PC-3 (cell line): ENCODE measurements at places on chromosomes 5 and 9.

DNA sequence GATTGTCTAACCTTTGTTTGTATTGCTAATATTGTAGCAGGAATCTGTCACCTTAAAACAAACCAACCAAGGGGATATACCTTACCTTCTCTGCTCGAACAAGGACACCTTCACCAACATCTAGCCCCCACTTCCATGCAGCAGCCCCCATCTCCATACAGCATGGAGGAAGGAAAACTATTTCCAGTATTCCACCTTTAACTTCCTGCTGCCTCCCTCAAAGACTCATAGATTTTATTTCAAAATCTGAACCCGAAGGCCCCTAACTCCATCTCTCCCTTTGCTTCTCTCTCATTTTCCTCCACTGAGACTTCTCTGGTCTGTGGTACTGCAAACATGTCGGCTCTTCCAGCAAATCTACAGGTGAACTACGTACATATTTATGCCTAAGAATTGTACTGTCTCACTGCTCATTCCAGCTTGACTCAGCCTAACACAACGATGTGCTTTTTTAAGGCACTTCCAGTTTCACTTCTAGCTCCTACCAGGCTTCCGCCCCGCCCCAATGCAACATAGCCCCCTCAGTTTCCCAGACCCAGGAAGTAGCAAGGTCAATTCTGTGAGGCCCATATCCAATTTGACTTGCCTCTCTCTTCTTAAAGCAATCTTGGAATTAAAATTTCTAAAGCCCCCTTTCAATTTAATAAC lies 70.7 kb upstream of the RNF38 start:
- DNase-seq = no peak

DNA sequence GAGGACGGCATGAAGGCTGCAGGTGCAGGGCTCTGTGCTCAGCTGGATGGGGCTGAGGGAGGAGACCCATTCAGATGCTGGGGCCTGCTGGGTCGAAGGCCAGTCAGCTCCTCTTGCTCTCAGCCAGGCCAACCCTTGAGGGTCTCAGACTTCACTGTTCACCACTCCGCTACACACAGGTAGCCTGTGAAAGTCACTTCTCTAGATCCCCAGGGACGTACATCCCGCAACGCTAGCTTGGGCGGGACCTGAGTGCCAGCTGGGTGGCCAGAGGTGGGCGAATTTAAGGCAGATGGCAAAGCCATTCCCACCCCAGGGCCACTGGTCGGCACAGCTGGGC lies 42.2 kb upstream of the FCN1 start:
- no peak for DNase-seq

GRCh38 chr5:172834415-172835289 lies 601 bp downstream of the ERGIC1 start:
- DNase-seq = no peak

- no peak for DNase-seq
Measured at GRCh38 chr9:76812591-76812990, 48.4 kb downstream of the PCA3 start.

- no peak for DNase-seq
Measured at GRCh38 chr5:134813827-134814226, 31.9 kb upstream of the C5orf24 start.

DNA sequence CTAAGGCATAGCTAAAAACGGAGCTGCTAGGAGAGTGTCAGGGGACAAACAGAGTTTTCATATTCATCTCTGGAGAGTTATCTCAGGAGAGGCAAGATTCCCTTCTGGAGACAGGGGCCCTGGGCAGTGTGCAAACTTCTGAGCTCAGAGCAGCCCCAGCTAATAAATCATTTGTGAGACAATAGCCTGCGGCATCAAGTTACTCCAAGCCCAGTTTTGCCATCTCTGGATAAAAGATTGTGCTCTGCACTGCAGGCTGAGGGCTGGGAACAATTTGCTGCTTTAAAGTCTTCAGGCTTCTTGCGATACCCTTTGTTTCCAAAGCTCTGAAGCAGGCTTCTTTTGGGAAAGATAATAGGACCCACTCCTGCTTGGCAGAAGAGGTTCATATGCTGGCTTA lies 164.3 kb upstream of the BRINP1 start:
- DNase-seq = no peak

GRCh38 chr5:88388476-88389337 lies 120.1 kb upstream of the TMEM161B start:
- no peak for DNase-seq

GRCh38 chr9:118263949-118264348 lies 559.7 kb downstream of the TLR4 start:
- DNase-seq = no peak

- peak; percentile 35 for DNase-seq
Measured at GRCh38 chr5:130693509-130693908, 471.5 kb downstream of the HINT1 start.

DNA sequence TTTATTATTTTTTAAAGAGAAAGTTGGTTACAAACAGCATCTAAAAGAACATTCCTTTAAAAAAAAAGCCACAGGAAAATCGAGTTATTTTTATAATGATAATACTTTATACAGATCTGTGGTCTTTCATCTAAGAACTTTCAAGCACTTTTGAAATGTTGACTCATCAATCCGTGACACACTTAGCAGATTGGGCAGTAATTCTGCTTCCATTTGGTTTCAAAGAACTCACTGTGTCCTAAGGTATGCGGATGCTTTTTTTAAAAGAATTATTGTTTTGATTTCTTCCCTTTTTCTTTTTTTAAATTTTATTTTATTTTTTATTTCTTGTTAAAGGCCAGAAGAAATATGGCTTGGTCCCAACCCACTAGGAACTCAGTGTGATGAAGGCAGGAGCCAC lies 147.8 kb downstream of the AOPEP start:
- DNase-seq = peak; percentile 44

GRCh38 chr9:84379740-84380139 lies 39.2 kb upstream of the SLC28A3 start:
- no peak for DNase-seq

- DNase-seq = no peak
Measured at GRCh38 chr5:77633207-77633675, 5.3 kb downstream of the OTP start.

- no peak for DNase-seq
Measured at GRCh38 chr5:157115502-157115901, 6.7 kb upstream of the HAVCR2 start.

DNA sequence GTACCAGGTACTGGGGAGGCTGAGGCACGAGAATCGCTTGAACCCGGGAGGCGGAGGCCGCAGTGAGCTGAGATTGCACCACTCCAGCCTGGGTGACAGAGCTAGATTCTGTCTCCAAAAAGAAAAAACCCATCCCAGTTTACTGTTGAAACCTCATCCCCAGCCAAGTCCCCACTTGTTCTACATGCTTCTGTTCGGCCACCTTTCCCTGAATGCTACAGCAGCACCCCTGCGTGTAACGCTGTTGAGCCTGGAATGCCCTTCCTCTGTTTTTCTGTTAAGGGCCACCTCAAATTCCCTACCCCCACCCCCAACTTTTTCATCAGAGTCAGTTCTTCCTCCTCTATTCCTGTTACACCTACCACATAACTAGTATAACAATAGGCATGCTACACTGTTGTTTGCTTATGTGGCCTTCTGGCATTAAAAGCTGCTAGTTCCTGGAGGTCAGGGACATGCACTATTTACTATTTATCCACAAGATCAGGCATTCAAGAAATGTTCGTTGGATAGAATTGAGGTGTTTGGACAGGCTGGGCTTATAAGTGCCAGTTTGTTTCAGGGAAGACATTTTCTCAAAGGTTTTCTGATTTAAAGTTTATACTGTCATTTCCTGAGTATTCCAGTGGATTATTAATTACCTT lies 47.1 kb upstream of the C5orf47 start:
- peak; percentile 64 for DNase-seq

DNA sequence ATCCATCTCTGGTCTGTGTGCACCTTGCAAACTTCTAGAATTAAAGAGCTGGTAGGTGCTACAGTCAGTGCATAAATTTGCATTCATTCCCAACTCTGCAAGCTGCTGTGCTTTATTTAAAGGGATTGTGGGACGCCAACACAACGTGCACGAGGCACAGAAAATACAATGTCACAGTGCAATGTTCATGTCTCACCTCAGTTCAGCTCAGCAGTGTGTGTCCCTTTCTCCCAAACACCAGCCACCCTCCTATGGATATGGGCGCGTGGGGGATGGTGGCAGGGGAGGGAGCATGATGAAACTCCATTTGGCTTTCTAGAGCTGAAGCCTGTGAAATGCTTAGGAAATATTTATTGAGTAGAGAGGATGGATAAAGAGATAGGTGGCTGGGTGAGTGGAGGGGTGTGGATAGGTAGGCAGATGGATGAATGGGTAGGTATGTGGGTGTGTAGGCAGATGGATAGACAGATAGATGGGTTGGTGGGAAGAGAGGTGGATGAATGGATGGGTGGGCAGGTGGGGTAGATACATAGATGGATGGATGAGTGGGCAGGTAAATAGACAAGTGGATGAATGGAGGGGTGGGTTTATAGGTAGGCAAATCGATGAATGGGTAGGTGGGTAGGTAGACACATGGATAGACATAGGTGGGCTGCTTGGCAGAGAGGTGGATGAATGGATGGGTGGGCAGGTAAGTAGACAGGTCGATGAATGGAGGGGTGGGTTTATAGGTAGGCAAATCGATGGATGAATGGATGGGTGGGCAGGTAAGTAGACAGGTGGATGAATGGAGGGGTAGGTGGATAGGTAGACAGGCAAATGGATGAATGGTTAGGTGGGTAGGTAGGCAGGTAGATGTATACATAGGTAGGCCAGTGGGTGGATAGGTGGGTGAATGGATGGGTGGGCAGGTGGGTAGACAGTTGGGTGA lies 92.7 kb upstream of the FCN2 start:
- no peak for DNase-seq

DNA sequence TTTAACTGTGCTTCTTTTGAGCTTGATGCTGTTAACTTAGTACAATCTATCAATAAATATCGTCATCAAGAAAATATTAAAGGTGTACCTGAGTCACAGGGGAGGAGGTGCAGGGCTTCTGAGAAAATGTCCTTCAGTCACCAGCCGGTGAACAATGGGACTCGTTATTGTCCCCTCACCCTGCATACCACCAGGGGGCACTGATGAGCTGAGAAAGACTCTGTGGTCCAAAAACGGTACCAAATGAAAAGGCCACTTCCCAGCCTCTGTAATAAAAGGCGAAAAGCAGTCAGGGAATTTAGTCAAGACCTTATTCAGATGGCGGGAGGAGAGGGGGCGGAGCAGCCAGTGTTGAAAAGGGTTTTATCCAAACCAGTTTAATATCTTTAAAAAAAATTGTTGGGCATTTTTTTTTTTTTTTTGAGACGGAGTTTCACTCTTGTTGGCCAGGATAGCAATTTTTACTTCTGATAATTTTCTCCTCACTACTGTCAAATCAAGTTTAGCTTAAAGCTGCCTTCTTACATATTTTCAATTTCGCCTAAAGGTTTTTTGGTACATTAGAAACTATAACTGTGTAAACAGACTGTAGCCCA lies 271.9 kb upstream of the ADAMTS16 start:
- DNase-seq = peak; percentile 75

DNA sequence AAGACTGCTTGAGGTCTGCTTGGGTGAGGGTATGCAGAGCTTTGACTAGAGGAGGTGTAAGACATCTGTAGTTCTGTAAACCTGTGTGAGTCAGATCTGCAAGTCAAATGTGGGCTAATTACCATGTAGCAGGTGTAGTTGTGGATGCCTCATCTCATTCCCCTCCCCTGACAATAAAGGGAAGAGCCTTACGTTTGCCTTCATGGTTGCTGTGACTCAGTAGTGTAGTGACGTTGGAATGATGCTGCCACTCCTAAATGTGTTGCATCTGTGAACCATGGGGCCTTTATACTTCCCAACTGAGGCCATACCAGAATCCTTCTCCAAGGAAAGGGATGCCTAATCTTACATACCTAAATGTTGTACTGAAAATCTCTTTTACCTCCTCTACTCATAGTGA lies 26.0 kb downstream of the PRDM6 start:
- no peak for DNase-seq

DNA sequence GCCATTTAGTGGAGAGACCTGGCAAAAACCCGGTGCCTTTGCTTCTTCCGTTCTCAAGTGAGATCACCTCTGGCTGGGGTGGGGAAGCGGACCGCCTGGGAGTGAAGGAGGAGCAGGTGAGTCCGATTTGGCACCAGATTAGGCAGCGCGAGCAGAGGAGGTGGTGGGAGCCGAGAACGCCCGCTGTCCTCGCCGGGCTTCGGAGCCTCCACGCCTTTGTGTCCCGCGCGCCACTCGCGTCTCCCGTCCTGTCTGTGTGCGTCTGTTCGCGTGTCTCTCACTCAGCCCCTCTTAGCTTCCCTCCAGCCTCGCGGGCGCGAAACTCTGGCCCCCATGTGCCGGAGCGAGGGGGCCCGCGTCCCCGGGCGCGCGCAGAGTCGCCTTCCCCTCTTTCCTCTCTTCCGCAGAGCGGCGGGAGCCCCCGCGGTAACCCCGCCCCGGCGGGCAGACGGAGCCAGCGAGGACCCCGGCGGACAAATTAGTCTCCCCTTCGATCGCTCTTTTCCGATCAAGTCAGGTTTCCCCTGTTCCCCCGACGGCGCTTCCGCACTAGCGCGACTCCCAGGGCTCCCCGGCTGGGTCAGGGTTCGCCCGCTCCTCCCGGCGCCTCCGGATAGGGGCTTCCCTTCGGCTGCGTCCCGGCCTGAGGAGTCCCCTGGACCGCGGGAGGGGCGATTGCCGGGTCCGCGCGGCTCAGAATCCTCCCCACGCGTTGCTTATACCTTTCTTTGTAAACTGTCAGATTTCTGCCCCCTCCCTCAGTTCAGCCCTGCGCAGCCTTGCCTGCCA lies 7.1 kb downstream of the POU4F3 start:
- DNase-seq = no peak

DNA sequence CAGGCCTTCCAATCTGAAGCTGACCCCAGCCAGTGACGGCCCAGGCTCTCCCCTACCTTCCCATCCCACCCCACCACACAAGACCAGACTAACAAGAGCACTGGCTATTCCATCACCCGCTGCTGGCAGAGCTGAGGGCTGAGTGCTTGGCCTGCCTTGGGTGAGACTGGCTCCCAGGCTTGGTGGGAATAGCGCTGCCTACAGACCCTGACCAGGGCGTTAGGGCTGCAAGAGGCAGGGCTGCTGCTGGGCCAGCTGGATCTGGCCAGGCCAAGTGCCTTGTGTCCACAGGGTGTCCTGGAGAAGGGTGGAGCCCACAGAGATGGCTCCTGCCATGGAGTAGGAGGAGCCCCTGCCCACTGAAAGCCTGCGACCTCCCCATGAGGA lies 31.6 kb upstream of the ANGPTL2 start:
- no peak for DNase-seq

DNA sequence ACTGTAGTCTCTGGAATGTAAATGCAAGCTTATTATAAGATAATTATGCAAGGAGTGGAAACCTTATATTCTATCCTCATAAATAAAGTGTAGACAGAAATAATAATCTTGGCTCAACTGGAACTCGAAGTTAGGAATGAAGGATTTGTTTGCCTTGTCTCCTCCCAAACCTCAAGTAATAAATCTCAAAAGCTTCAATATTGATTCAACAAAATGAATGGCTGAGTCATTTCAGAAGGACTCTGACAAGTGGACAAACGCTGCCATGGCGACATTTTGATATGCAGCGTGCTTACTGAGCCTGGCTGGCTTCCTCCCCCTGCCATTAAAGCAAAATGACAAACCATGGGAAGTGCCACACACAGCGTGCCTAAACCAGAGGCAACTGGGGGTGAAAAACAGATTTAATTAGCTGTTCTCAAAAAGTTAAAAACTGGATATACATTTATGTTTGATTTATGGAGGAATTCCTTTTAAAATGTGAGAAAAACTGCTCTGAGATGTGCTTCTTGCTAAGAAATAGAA lies 10.5 kb upstream of the ADGRV1 start:
- peak; percentile 98 for DNase-seq

- DNase-seq = no peak
Measured at GRCh38 chr5:78887384-78888118, 97.6 kb downstream of the ARSB start.

GRCh38 chr5:157351802-157352092 lies 85.8 kb downstream of the CYFIP2 start:
- no peak for DNase-seq

GRCh38 chr9:112364761-112365160 lies 15.1 kb upstream of the HSDL2 start:
- DNase-seq = no peak
